ENCODE measurements at places on chromosomes 3 and 15.

DNA sequence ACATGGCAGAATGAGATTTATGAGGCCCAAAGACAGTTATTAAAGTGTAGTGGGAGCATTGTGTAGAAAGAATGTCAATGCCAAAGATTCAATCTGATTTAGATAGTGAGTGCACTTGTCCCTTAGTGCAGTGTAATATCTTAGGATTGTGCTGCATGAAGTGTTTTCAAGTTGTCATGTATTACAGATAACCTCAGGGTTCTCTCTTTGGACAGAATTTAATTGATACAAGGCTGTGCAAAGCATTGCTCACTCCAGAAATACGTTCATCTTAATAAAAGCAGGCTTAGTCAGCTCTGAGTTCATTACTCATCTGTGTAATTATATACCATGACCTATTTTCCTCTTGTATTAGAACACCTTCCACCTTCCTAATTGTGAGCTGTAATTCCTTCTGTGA, 16.0 kb upstream of the GPR171 start:
- no peak for DNase-seq

DNA sequence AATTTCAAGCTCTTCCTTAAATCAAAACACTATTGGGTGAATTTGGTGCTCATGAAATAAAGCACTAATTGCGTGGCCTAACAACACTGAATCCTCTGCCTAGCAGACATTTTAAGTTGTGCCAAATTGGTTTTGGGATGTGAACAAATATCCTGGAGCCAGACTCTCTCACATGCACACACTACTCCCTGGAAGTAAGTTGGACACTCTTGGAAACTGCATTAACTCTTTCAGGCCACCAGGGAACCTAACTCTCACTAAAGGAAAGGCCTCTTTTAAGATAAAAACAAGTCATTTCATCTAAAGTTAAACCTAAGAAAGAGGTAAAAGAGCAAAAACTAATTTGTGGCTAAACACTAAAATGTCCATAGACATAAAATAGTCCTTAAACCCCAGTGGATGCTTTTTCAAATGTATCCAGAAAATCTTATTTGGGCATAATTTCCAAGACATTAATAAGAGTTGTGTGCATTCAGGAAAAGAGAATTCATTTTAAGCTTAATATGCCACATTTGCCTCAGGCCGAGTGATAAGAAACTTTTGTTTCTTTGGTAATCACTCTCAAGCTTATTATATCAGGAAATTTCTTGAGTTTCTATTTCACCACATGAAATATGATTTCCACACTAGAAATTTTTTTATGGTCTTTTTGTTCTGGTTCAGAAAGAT, 61.8 kb downstream of the ZBTB20 start:
- no peak for DNase-seq

- DNase-seq, result no peak
These were observed 54.7 kb downstream of the FEM1B start for GRCh38 chr15:68332266-68332665.

DNA sequence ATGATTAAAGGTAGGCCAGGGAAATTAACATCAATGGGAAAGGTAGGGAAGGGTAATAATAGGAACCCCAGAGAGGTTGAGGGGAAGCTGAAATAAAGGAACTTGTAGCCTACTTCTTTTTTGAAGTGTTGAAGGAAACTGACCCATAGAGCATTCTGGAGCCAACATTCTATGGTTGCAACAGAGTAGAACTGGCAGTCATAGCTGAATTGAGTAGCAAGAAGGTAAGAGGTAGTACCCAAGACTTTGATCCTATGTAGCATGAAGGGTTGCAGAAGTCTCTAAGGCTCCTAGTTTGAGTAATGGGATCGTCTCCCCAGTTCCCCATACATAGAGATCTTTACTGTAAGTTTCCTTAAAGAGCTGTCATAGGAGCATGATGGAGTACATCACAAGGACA, 7.4 kb upstream of the ZNF774 start:
- DNase-seq, result no peak

DNA sequence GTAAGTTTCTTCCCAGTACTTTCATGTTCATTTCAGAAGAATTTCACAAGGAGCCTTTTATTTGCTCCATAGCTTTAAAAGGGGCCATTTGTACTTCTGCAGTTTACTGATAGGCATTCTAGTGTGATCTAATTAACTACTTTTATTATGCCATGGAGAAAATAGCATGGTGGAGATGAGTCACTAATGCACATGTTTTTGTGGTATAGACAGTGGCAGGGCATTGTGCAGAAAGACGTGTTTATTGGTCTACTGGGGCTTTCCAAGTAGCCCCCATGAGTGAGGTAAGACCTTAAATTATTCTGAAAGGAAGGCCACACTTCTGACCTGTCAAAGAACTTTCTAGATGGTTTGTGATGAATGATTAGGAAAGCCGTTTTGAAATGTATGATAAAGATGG, 810.0 kb upstream of the NR2F2 start:
- DNase-seq, result no peak

GRCh38 chr3:32443478-32443877, 51.8 kb downstream of the CMTM7 start:
- no peak for DNase-seq

GRCh38 chr15:58311556-58311955, 120.2 kb upstream of the LIPC start:
- no peak for DNase-seq

DNA sequence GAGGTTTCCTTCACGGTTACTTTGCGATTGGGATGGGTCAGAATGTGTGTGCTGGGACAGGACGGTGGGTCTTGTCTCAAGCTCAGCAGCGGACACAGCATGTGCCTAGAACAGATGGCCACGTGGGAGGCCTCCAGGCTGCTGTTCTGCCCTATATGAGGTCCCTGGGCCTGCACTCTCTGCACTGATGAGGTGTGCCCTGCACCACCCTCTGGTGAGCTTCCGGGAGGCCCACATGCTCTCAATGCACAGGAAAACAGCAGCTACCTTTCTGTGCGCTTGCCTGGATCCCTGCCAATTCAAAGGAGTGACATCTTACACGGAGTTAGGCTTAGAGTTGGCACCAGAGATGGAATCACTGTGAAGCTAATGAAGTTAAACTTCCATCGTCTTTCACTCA, 59.8 kb downstream of the BOC start:
- no peak for DNase-seq

DNA sequence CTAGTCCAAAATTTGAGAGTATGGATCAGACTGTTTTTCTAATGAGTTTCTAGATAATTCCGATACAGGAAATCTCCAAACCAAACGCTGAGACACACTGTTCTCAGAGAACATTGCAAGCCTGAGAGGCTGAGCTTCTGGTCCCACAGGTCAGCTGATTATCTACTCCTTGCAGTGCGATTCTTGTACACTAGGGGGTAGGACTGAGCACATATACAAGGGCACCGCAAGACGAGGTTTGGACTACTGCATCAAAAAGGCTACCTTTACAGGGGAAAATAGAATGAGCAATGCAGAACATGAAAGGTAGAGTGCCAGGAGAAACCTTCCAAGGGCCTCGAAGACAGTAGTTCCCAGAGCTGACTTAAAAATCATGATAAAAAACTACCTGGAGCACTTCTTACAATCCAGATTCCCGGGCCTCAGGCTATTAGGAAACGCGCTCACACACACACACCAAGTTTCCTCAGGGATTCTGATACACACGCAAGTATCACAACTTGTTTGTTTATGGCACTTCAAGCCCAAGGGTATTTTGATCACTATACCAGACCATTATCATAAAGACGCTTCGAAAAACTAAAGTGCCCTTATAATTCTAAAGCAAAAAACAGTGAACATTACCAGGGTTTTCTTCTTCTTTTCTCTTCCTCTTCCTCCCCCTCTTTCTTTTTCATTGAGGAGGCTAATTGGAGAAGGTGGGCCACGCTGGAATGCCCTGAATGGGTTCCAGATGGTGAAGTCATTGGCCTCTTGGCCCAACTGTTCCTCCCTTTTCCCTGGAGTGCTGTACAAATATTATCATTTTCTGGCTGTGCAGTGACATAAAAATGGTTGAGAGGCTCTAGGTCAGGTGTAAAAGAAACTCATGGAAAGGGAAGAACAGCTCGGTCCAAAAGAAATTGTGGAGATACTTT, 61.8 kb downstream of the SLC12A8 start:
- DNase-seq, result no peak

GRCh38 chr15:65518633-65519285, 1.3 kb upstream of the DPP8 start:
- no peak for DNase-seq

DNA sequence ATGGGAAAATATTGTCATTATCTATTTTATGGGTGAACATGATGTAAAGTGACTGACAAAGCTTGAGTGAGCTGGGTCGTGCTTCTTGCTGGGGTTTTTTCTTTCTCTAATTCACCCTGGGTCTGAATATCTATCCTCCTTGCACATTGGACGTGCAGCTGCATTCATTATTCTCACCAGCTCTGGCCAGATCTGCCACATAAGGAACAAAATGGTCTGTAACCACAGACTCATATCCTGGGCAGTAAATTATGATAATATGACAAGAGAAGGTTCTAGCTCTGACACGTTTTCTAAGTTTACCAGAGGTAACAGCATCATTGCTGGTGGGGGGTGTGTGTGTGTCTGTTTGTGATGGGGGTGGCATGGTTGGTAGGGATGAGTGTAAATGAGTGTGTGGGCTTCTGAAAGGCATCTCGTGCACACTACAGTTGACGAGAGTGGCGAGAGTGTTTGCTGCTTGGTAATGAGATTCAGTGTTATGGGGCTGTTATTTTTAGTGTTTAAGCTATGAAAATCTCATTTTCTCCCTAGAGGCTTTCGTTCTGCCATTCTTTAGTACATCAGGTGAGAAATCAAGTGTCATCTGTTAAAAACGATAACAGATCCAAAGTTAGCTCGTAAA, 418.4 kb downstream of the PDCD6IP start:
- no peak for DNase-seq

GRCh38 chr3:134447351-134447750, 38.4 kb downstream of the ANAPC13 start:
- no peak for DNase-seq

DNA sequence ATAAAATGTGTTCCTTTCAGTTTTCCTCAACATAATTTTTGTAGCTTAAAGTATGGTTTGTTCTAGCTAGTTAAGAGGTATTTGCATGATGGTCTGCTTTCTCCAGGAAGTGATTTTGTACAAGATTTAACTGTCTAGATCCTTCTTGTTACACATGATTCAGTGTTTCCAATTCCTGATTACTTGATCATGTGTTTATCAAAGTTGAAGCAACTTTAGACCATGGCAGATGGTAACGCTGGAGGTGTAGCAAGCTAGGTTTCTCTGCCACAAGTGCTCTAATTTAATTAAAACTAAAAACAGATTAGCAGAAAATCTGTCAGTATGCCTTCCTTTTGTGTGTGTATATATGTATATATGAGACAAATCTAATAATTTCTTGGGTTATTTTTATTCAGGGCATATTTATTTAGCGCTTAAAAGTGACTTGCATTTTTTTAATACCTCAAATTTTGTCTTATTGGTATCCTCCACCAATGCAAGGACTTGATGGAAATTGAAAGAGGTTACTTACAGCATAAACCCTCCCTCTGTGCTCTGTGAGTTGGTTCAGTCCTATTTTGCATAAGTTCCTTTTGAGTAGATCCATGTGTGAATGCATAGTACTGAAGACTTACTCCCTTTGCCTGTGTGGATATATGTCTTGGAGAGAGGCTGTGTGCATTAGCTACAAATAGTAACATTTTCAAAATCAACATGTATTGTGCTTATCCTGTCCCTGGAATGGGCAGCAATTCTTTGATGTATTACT, 157.3 kb upstream of the CGNL1 start:
- DNase-seq, result peak; percentile 98

GRCh38 chr3:107679921-107680320, 157.2 kb downstream of the BBX start:
- no peak for DNase-seq

DNA sequence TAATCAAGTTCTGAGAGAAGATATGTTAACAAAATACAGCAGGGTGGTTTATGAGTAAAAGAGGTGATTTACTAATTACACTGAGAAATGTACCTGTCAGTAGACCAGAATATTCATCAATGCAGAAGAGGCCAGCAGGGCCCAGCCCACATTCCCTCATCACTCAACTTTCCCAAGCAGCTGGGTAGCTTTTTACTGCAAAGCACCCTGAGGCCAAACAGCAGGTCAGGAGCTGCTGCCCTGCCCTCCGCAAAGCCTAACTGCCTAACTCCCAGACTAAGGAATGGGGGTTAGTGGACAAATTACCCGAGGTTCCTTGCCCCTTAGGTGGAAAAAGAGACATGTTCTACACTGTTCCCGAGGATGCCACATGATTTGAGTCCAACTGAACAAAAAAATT, 108.2 kb downstream of the TBL1XR1 start:
- no peak for DNase-seq

GRCh38 chr3:57354768-57355167, 62.3 kb upstream of the ASB14 start:
- DNase-seq, result no peak

DNA sequence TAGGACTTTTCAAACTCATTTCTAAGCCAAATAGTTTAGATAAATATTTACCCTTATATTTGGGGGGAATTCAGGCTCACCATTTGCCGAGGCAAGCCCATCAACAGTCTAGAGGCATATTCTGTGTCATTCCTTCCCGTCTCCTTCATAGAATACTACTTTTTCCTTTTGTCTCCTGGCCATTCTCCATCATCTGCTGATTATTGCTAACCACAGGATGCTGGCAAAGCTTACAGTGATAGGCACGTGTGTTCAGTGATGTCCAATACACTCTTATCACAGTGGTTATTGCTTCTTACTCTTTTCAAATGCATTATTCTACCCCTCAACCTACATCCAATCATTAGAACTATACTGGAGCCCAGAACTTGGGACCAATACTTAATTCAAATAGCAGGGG, 130.6 kb upstream of the ZBED2 start:
- no peak for DNase-seq

DNA sequence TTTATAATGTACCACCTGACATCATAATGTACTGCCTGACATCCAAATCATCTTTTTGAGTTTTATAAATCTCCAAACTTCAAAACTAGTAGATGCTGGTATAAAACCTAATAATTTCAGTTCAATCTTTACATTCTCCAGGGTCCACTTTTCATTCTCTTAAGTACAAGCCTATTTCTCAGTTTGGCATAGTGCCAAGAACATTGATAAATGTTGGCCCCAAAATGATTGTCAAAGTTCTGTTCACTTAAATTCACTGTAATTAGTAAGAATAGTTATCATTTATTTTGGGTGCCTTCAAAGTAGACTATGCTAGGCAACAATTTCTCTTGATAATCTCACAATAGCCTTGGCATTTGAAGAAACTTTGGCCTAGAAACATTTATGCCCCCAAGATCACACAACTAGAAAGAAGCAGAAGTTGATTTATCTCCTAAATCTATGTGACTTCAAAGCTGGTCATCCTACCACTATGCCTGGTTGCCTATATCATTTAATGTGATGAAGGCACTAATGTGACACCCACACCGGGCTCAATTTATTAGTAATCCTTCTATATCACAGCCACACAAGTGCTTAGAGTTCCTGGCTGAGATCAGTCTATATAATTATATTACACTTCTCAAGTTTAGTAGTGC, 101.7 kb downstream of the ZNF609 start:
- DNase-seq, result no peak

GRCh38 chr3:194440756-194441155, 41.7 kb upstream of the GP5 start:
- no peak for DNase-seq

DNA sequence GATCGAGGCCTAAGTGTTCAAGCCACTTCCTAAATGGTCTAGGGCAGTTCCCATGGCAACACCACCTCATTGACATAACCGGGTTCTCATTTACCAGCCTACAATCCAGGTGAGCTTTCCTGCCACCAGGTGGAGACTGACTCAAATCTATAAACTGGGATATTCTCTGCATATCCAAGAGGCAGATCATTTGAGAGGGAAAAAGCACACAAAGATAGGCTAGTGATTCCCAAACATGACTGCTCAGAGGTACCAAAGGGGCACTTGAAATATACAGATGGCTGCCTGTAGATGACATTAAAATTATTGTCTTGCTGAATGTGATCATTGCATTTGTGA, 141.3 kb upstream of the PROK2 start:
- peak; percentile 46 for DNase-seq
